ENCODE measurements at places on chromosomes 7 and 10.
A peak's percentile ranks its signal among the peaks of the same experiment; 100 is the strongest.

GRCh38 chr7:7732621-7733281 is 14.3 kb upstream of the RPA3 start:
- no peaks in the 10 kb centered on the region for H3K36me3 ChIP-seq
- no peak overlapping the region for H3K27ac ChIP-seq
- H3K4me3 ChIP-seq: no peak overlapping the region
- DNase-seq: no peak
- H3K4me1 ChIP-seq: peaks cover 8% of the 10 kb centered on the region

DNA sequence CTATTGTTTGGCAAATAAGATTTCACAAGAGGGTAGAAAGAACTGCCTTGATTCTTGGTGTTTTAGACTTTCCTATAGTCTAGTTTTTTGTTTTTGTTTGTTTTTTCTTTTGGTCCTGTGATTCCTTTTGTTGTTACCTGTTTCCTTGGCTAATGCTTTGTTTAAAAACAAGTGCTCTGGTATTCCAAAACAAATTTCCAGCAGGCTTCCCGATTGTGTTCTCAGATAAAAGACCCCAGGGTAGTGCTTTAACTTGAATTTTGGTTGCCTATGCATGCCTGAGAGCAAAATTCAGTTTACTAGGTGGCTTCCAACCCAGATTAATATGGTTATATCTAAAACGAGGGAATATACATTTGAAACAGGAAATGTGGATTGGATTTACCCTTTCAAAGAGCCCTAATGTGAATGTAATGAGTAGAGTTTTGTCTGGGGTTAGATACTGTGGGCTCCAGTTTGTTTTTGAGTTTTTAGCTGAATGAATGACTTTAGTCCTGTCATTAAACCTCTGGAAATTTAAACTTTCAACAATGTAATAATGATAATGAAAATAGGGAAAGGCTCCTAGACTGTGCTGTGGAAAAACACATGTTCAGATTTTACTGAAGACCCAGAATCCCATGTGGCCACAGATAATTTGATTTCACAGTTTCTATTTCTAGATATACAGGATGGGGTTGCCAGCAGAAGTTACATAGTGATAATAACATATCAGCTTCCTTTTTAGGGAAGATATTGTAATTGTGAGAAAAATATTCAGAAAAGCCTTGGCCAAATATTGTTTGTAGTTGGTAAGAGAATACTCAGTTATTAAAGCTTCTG is 23.9 kb downstream of the AUTS2 start:
- peak overlapping the region; percentile 73 for H3K4me3 ChIP-seq
- no peak for DNase-seq
- no peak overlapping the region for H3K27ac ChIP-seq

DNA sequence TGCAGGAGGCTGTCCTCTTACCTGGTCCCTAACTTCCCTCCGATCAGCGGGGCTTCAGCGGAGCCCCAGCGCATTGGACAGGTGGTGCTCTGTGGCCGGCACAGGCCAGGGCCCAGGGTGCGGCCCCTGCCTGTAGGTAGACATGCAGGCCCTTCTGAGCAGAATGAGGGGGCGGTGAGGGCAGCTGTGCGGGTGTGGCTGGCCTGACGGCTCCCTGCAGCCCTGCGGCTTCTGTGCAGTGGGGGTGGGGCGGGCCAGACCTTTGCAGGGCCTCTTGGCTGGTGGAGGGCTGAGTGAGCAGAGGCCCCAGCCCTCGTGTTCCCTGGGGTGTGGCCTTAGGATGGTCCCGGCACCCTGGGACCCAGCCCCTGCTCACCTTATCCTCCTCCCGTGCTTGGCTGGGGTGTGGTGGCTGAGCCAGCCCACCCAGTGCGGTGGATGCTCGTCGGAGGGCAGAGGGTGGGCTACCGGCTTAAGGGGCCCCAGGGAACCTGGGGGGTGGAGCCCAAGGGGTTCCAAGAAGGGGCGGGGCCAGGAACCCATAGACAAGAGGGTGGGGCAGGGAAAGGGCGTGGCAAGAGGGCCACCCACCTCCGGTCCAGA is 175.2 kb upstream of the TNRC18 start:
- H3K27me3 ChIP-seq: no peaks in the 10 kb centered on the region
- peaks cover 13% of the 10 kb centered on the region for H3K4me1 ChIP-seq
- peak overlapping the region; percentile 71 for H3K4me3 ChIP-seq
- DNase-seq: peak; percentile 75
- H3K27ac ChIP-seq: peak overlapping the region; percentile 16

GRCh38 chr10:126250045-126250444 is 138.2 kb downstream of the ADAM12 start:
- no peaks in the 10 kb centered on the region for H3K36me3 ChIP-seq
- no peaks in the 10 kb centered on the region for H3K4me1 ChIP-seq

DNA sequence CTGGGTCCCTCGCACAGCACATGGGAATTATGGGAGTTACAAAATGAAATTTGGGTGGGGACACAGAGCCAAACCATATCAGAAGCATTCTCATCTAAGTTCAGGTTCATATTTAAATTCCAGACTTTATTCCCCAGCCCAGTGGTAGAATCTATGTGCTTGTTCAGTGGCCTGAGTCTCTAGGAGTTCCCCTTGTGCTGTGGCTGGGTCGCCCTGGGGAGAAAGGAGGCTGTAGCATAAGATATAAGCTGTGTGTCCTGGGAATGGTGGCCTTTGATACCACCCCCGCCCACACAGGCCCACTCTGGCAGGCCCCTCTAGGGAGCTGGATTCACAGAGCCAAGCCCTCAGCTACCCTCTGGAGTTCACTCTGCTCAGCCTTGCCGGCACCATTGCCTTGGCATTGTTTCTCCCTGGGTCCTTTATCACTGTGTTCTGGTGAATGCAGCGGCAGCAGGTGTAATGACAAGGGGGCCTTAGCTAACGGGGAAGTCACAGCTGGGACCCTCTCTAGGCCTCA is 64.2 kb downstream of the MINDY4 start:
- no peaks in the 10 kb centered on the region for H3K36me3 ChIP-seq
- no peaks in the 10 kb centered on the region for H3K27me3 ChIP-seq
- no peak overlapping the region for H3K27ac ChIP-seq
- H3K4me3 ChIP-seq: no peak overlapping the region
- no peaks in the 10 kb centered on the region for H3K4me1 ChIP-seq

- H3K36me3 ChIP-seq: peaks cover 44% of the 10 kb centered on the region
- peak; percentile 86 for DNase-seq
- no peak overlapping the region for H3K4me3 ChIP-seq
- H3K4me1 ChIP-seq: no peaks in the 10 kb centered on the region
- H3K27me3 ChIP-seq: no peaks in the 10 kb centered on the region
- no peak overlapping the region for H3K27ac ChIP-seq
Measured at GRCh38 chr7:7581531-7582179, 15.0 kb downstream of the MIOS start.

All from endodermal cell (in vitro differentiated cells).